ENCODE measurements at places on chromosomes 1 and 21. TPM values are rescaled to one million over a fixed set of nuclear protein-coding genes. Genes with fewer than 3 reads are reported as not detected.

Gene LCE3B
- not detected for total RNA-seq

Gene NEGR1
- 9.7 TPM for total RNA-seq

Gene MCOLN3
- 0.44 TPM for total RNA-seq

Gene S100A5
- not detected for total RNA-seq

Gene FAM151A
- total RNA-seq: 0.80 TPM

Gene TFF3
- 2.9 TPM for total RNA-seq

Gene GPATCH2
- total RNA-seq: 7.0 TPM

Gene C8A
- not detected for total RNA-seq

Gene SELENBP1
- 66.3 TPM for total RNA-seq

Gene RNU1-2
- total RNA-seq: 6,072 TPM

Gene PSMG1
- 20.7 TPM for total RNA-seq

Gene CBS
- 10.3 TPM for total RNA-seq

Gene TRPM2
- 1.8 TPM for total RNA-seq

Gene HHAT
- 2.1 TPM for total RNA-seq

Gene ROR1
- total RNA-seq: 14.0 TPM

Gene KIAA0040
- total RNA-seq: 12.8 TPM

Gene FAM72D
- total RNA-seq: 0.19 TPM

Gene HCRTR1
- 0.44 TPM for total RNA-seq

Data from left ventricle myocardium inferior (tissue), 1 donor.